ENCODE measurements at places on chromosomes 12 and 14.

DNA sequence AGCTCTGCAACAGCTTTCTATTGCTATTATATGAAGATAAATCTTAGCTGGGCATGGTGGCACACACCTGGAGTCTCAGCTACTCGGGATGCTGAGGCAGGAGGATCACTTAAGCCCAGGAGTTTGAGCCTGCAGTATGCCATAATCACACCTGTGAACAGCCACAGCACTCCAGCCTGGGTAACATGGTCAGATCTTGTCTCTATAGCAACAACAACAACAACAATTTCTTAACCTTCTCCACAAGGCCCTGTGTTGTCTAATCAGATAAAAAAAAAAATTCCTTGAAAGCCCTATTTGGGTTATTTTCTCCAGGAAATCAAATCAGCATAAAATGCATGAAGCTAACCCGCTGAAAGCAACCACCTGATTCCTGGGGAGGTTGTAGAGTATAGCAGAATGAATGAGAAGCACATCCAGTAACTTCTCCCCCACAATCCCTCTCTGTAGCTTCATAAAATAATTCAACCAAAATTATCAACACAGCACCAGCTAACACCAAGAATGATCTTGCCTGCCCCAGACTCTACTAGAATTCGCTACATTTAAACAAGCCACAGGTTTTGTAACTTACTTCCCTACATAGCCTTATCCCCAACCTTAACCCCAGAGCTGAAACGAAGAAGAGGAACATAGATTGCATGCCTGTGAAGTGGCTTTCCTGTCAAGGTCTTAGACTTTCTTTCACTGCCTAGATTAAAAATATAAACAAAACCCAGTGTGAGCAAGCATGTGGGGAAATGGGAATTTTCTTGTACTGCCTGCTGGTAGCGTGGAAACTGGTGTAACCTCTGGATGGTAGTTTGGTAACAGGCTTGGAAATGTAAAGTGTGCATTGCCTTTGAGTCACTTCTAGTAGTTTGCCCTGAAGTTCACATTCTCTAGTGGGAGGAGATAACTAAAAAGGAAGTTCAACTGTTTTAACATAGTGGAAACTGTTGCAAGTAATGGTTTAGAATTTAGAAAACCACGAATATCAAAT lies 6.0 kb upstream of the STK38L start:
- no peak for DNase-seq

GRCh38 chr12:23236066-23236780 lies 611.3 kb downstream of the ETNK1 start:
- DNase-seq = no peak

- DNase-seq = no peak
Measured at GRCh38 chr12:79414252-79414651, 276.5 kb downstream of the PAWR start.

GRCh38 chr14:54377501-54377900 lies 19.3 kb upstream of the CDKN3 start:
- no peak for DNase-seq

- no peak for DNase-seq
Measured at GRCh38 chr12:102172436-102172835, 25.2 kb downstream of the PMCH start.
